ENCODE measurements at places on chromosomes 4 and X. TPM values are rescaled to one million over a fixed set of nuclear protein-coding genes. Genes with fewer than 3 reads are reported as not detected.

DNA sequence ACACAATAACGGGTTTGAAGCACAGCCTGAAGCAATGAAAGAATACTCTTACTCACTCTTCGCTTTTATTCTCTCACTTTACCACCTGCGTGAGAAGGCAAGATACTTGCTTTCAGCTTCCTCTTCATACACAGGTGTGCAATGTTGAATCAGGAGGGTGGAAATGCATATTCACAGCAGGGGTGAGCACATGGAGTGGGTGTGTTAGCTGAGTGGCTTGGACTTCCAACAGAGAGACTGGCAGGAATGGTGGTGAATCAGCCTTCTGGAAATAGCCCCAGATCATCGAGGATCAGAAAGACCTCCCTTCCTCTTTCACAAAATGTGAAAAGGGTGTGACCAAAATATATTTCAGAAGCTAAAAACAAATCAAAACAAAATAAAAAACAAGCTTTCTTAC, 521.2 kb downstream of the STIM2 start:
- no peak overlapping the region for H3K27ac ChIP-seq
- H3K4me3 ChIP-seq = no peak overlapping the region
- no peaks in the 10 kb centered on the region for H3K27me3 ChIP-seq
- no peaks in the 10 kb centered on the region for H3K36me3 ChIP-seq

GRCh38 chr4:70761276-70761816, 39.6 kb downstream of the RUFY3 start:
- peaks cover 21% of the 10 kb centered on the region for H3K4me1 ChIP-seq
- H3K27ac ChIP-seq = no peak overlapping the region
- H3K27me3 ChIP-seq = no peaks in the 10 kb centered on the region
- H3K4me3 ChIP-seq = no peak overlapping the region
- no peak for DNase-seq

- DNase-seq = no peak
- H3K27me3 ChIP-seq = no peaks in the 10 kb centered on the region
- peaks cover 12% of the 10 kb centered on the region for H3K4me1 ChIP-seq
- H3K4me3 ChIP-seq = no peak overlapping the region
- H3K36me3 ChIP-seq = no peaks in the 10 kb centered on the region
These were observed 37.8 kb downstream of the WWC2 start for GRCh38 chr4:183136855-183137254.

DNA sequence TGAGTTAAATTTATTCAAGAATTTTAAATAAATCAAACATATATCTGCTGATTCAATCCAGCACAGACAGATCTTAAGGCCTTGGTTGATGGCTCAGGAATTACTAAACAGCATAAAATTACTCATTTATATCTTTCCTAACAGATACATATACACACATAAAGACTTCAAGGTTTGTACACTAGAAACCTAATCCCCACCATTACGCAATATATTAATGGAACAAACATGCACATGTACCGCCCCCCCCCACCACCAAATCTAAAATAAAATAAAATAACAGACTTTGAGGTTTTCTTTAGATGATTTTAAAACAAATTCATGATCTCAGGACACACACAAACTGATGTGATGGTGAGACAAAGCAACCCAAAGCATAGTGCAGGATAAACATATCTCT, 333.9 kb upstream of the DDX53 start:
- no peak overlapping the region for H3K4me3 ChIP-seq
- H3K27me3 ChIP-seq = no peaks in the 10 kb centered on the region
- H3K27ac ChIP-seq = no peak overlapping the region
- no peak for DNase-seq
- no peaks in the 10 kb centered on the region for H3K4me1 ChIP-seq

DNA sequence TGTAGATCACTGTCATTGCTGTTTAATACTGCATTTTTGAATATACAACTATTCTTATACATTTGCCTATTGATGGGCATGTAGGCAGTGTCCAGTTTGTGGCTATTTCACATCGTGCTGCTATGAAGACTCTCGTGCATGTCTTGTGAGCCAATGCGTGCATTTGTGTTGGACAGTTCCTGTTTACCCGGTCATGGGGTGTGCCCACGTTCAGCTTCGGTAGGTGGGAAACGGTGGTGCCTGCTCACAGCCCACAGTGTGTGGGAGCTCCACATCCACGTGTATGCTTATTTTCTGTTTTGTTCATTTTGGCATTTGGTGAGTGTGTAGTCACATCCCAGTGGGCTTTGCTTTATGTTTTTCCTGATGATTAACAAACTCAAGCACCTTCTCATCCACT, 19.7 kb upstream of the RNF212 start:
- no peak for DNase-seq
- no peaks in the 10 kb centered on the region for H3K4me1 ChIP-seq
- no peak overlapping the region for H3K4me3 ChIP-seq
- H3K27ac ChIP-seq = no peak overlapping the region
- H3K27me3 ChIP-seq = no peaks in the 10 kb centered on the region
- H3K36me3 ChIP-seq = no peaks in the 10 kb centered on the region

GRCh38 chrX:107654872-107655761, 26.8 kb downstream of the PRPS1 start:
- H3K36me3 ChIP-seq = peaks cover 2% of the 10 kb centered on the region
- H3K4me1 ChIP-seq = peaks cover 16% of the 10 kb centered on the region
- peak; percentile 92 for DNase-seq
- H3K4me3 ChIP-seq = no peak overlapping the region
- H3K27me3 ChIP-seq = no peaks in the 10 kb centered on the region

DNA sequence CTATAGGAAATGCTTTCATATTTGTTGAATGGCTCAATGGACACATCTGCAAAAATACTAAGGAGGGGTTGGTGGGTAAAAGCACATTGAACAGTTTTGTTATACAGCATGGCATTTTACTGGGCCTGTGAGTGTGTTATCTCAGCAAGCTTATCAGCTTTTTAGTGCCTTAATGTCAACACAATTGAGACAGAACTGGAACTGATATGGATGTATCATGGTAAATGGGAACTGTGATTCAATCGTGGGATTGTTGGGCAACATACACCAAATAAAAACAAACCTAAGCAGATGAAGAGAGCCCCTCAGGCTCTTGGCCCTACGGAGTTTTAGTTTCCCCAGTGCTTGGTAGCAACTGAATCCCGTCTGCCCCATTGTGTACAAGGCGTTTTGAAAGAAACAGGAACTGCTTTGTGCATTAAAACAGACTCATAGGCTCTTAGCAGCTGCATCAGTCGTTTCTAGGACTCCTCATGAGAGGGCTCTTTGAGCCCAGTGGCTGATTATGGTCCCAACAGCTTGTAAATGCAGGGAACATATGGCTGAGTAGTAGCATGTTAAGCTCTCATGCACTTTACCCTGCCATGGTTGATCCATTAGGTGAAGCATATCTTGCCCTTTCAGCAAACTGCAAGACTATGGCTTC, 7.3 kb downstream of the GPR119 start:
- H3K4me3 ChIP-seq = no peak overlapping the region
- no peaks in the 10 kb centered on the region for H3K4me1 ChIP-seq
- no peak overlapping the region for H3K27ac ChIP-seq
- no peaks in the 10 kb centered on the region for H3K27me3 ChIP-seq
- no peak for DNase-seq

- no peaks in the 10 kb centered on the region for H3K27me3 ChIP-seq
- H3K36me3 ChIP-seq = no peaks in the 10 kb centered on the region
- peaks cover 12% of the 10 kb centered on the region for H3K4me1 ChIP-seq
- H3K4me3 ChIP-seq = peak overlapping the region; percentile 66
These were observed 606 bp downstream of the CXorf58 start for GRCh38 chrX:23908219-23909004.

DNA sequence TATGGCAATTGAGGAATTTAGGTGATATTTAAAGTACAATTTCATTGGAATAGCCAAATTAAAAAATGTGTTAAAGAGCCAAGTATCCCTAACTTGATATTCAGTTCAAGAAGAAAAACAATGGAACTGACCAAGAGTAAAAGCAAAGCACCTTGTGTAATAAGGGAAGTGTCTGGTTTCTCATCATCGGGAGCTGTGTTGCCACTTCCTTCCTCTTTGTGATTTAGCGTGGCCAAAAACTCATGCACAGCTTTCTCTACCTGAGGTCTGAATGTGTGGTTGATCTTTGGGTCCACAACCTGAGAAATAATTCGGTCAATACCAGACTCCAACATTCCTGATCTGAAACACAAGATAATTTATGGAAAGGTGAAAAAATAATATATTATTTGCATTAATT, 12.4 kb downstream of the BOD1L1 start:
- H3K27ac ChIP-seq = no peak overlapping the region
- no peaks in the 10 kb centered on the region for H3K27me3 ChIP-seq
- no peak for DNase-seq
- peaks cover 93% of the 10 kb centered on the region for H3K36me3 ChIP-seq
- H3K4me3 ChIP-seq = no peak overlapping the region

DNA sequence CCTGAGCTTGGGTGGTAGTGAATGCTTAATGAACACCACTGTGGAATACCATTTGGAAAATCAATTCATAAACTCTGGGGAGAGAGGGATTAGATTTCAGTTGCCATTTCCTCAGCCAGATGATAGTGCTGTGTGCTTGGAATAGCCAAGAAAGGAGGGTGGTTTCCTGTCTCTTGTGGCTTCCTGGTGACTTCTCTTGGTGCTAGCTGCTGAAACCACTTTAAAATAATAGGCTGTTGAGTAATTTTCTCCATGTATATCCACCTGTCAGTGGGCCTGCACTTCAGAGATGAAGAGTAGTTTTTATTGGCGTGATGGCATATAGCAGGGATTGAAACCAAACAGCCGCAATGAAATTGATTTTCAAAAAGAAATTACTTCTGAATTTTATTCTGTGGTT, 11.8 kb downstream of the EDA start:
- no peak for DNase-seq
- H3K4me3 ChIP-seq = no peak overlapping the region
- no peak overlapping the region for H3K27ac ChIP-seq
- H3K4me1 ChIP-seq = no peaks in the 10 kb centered on the region
- no peaks in the 10 kb centered on the region for H3K27me3 ChIP-seq
- H3K36me3 ChIP-seq = no peaks in the 10 kb centered on the region

- no peaks in the 10 kb centered on the region for H3K4me1 ChIP-seq
- no peak for DNase-seq
- no peaks in the 10 kb centered on the region for H3K36me3 ChIP-seq
- no peak overlapping the region for H3K27ac ChIP-seq
These were observed 432.8 kb downstream of the ANKRD50 start for GRCh38 chr4:124279741-124280140.

DNA sequence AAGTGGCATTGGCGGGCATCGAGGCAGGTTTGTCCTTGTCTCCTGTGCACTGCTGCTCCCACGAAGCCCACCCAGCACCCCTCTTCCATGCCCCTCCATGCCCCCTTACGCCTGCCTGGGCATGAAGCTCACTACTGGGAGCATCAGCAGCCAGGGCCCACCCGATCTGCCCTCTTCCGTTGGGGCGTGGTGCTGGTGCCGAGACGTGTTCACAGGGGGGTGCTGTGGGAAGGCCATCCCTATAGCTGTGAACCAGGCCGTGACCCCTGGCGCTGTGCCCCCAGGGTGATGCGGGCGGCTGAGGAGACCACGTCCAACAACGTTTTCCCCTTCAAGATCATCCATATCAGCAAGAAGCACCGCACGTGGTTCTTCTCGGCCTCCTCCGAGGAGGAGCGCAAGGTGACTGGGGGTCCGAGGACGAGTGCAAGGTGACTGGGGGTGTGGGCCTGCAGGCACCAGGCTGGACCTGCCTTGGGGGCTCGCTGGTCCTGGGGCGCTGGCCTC, 19.3 kb upstream of the ADD1 start:
- H3K27ac ChIP-seq = no peak overlapping the region
- DNase-seq = no peak
- no peak overlapping the region for H3K4me3 ChIP-seq
- peaks cover 9% of the 10 kb centered on the region for H3K36me3 ChIP-seq
- no peaks in the 10 kb centered on the region for H3K27me3 ChIP-seq
- peaks cover 8% of the 10 kb centered on the region for H3K4me1 ChIP-seq

- DNase-seq = no peak
- peak overlapping the region; percentile 50 for H3K27ac ChIP-seq
- peaks cover 8% of the 10 kb centered on the region for H3K4me1 ChIP-seq
- H3K36me3 ChIP-seq = peaks cover 28% of the 10 kb centered on the region
These were observed 61.3 kb downstream of the ANTXR2 start for GRCh38 chr4:80011636-80012236.

GRCh38 chr4:8649631-8650361, 57.2 kb downstream of the CPZ start:
- H3K36me3 ChIP-seq = no peaks in the 10 kb centered on the region
- H3K27ac ChIP-seq = no peak overlapping the region
- H3K4me1 ChIP-seq = no peaks in the 10 kb centered on the region

GRCh38 chrX:136689436-136689835, 41.5 kb downstream of the CD40LG start:
- H3K27ac ChIP-seq = no peak overlapping the region
- H3K36me3 ChIP-seq = peaks cover 18% of the 10 kb centered on the region
- no peak overlapping the region for H3K4me3 ChIP-seq
- no peak for DNase-seq

- H3K27ac ChIP-seq = no peak overlapping the region
- no peaks in the 10 kb centered on the region for H3K4me1 ChIP-seq
- no peak overlapping the region for H3K4me3 ChIP-seq
- H3K27me3 ChIP-seq = no peaks in the 10 kb centered on the region
- DNase-seq = no peak
These were observed 119.0 kb downstream of the ANKRD50 start for GRCh38 chr4:124593494-124593893.

DNA sequence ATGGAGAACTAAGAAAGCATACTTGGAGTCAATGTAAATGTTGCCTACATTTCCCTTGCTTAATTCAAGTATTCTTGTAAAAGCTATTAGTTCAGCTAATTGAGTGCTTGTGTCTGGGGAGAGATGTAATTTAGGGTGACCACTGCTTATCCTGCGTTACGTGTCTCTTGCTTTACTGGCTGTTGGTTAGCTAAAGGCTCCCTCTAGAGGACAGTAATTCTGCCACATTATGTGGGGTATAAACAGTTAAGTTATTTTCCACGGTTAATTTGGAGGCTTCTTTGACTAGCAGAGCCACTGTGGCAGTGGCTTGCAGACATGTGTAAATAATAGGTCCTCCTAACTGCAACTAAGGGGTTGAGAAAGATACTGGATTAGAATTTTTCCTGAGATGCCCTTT, 25.3 kb upstream of the NAF1 start:
- DNase-seq = no peak
- no peak overlapping the region for H3K27ac ChIP-seq
- H3K36me3 ChIP-seq = no peaks in the 10 kb centered on the region

- DNase-seq = no peak
- H3K4me1 ChIP-seq = no peaks in the 10 kb centered on the region
- no peak overlapping the region for H3K4me3 ChIP-seq
These were observed 5.6 kb downstream of the SASH3 start for GRCh38 chrX:129785160-129785947.

Gene GJB1
- total RNA-seq = not detected

Gene HSD17B13
- total RNA-seq = 0.45 TPM

Gene TRMT2B
- total RNA-seq = 15.8 TPM

Gene SCFD2
- total RNA-seq = 12.9 TPM

Gene MAGED4
- total RNA-seq = 4.6 TPM

Gene HTN1
- total RNA-seq = not detected

Gene RNF175
- total RNA-seq = 0.19 TPM

Gene RBM3
- 179 TPM for total RNA-seq

Gene FAM9C
- not detected for total RNA-seq

Gene HSFX4
- total RNA-seq = not detected

Gene C4orf51
- not detected for total RNA-seq

Gene MAGEA2B
- not detected for total RNA-seq

Gene PTPN13
- 9.8 TPM for total RNA-seq

Gene TMPRSS11D
- not detected for total RNA-seq
